A549 treated with DMSO at 1 μM for 4 hours (cell line): ENCODE measurements at places on chromosomes 1 and 21. TPM values are rescaled to one million over a fixed set of nuclear protein-coding genes. Genes with fewer than 3 reads are reported as not detected.

The NMNAT2 gene
- 0.51 to 0.85 TPM (median 0.60 TPM) in 5 replicates for total RNA-seq

The OR2L5 gene
- total RNA-seq = not detected in 5 replicates

The RIMS3 gene
- total RNA-seq = 0.66 to 1.3 TPM (median 0.99 TPM) in 5 replicates

The LUZP1 gene
- total RNA-seq = 20.7 to 29.3 TPM (median 25.8 TPM) in 5 replicates

The SSR2 gene
- 262 to 276 TPM (median 267 TPM) in 5 replicates for total RNA-seq

The KIF17 gene
- 0.99 to 1.4 TPM (median 1.3 TPM) in 5 replicates for total RNA-seq
